Neural crest cell (in vitro differentiated cells): ENCODE measurements at places on chromosomes 4 and X. TPM values are rescaled to one million over a fixed set of nuclear protein-coding genes. Genes with fewer than 3 reads are reported as not detected.

Gene LRCH2
- total RNA-seq = 16.3 and 16.4 TPM in 2 replicates

Gene SH3D19
- total RNA-seq = 25.1 and 28.6 TPM in 2 replicates

GRCh38 chr4:85151786-85152185 is 185.3 kb upstream of the WDFY3 start:
- DNase-seq = no peak

- no peak for DNase-seq
Measured at GRCh38 chr4:143369552-143369951, 32.9 kb downstream of the GAB1 start.

DNA sequence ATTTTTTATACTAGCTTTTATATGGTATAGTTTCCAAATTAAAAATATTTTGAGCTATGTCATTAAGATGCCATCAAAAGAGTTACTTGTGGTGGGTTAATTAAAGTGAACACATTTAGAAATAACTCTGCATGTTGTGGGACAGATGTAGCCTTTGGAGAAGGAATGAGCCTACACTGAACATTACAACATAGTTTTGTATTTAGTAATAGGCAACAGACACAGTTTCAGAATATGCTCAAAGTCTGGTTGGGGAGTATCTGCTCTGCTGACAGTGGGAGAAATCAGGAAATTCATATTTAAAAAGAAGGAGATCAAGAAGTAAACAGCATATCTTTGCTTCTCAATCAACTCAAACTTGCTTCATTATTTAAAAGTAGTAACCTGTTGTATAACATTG is 23.7 kb downstream of the EMCN start:
- no peak for DNase-seq

Gene MUC7
- total RNA-seq = not detected in 2 replicates

Gene ARX
- total RNA-seq = 0.16 and 0.20 TPM in 2 replicates

GRCh38 chr4:127783955-127784770 is 2.0 kb downstream of the HSPA4L start:
- no peak for DNase-seq

Gene ZMAT1
- 4.7 and 4.9 TPM in 2 replicates for total RNA-seq
